Hepatic stellate cell (primary cell): ENCODE measurements at places on chromosomes 16 and 17.

DNA sequence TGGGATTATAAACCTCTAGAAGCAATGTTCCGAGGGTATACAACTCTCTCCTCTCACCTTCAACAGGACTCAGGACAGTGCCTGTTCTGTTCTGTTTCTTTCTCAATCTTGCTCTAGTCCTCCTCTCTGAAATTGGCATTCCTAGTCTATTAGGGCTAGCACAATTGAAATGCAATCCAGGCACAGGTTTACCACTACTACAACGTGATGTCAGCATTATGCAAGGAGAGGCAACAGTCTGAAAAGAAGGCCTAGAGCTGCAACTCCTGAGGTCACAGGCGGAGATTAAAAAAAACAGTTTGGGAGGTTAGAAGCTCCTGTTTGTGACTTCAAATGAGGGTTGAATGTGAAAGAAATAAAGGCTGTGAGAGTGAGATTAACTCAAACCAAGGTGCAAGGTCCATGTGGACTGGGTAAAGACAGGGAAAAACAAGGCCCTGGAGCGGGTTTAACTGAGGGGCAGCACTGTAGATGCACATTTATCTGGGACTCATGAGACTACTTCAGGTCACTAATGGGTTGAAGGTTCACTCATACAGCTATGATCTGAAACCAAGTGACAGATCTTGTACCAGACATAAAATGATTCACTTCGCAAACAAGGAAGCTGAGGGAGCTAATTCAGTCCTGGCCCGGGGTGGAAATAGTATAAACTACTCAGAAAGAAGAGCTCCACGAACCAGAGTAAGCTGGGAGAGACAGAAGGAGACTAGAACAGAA is 16.8 kb downstream of the AMFR start:
- DNase-seq: no peak

DNA sequence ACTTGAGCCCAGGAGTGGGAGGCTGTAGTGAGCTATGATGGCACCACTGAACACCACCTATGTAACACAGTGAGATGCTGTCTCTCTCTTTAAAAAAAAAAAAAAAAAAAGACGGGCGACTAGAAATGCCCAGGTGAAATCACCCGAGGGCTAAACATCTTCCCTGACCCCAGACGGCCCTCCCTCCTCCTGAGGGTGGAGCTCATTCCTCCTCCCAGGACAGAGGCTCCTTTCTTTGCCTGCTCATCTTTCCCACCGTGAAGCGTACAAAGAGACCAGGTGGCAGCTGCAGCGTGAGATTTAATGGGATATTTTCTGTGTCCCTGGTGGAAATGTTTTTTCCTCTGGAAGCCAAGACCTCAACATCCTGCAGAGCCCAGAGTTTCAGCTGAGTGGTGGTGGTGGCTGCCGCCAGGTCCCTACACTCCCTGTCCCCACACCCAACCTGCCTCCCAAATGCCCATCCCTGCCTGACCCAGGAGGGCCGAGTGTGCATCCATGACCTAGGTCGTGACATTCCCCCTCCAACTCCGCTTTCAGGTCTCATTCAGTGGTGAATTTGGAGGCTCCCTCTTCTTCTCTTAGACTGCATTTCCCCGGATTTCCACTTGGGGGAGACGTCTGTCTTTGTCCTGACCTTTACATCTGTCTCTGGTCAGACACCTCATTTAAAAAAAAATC is 14.4 kb upstream of the GPRC5B start:
- DNase-seq: peak; percentile 54

DNA sequence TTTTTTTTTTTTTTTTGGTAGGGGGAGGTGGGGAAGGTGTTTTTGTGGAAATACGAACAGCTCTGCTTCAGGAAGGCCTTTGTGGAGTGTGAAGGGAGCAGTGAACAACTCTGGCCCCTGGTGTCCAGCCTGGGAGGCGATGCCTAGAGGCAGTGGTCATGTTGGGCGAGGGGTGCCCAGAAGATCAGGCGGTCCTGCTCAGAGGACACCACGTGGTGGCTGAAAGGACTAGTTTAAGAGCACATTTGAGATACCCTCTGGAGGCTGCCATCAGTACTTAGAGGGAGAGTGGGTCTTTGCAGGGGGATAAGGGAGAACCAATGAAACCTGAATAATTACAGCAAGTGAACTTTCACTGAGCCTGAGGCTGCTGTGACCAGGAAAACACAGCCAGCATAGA is 40.1 kb upstream of the RHOT1 start:
- no peak for DNase-seq

DNA sequence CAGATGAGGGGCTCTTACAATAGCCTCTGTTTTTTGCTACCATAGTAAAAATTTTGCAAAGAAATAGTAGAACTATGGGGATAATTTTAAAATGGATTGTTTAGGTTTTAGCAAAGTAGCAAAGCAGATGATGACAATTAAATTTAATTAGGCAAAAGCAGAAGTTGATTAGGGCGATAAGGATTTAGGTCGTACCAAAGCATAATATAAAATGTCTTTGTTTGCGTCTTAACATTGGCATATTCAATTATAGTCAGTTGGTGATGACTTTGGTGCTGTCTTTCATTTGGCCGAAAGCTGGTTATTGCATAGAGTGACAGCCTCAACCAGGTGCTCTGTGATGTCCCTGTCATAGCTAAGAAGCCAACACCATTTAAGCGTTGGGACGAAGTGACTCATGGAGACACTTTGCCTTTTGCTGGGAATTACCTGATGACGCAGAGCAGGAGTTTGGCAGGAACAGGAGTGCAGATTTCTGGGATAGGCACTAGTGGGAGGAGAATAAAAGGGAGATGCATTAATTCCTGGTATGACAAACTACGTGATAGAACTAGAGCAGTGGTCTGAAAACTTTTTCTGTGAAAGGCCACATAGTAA is 38.3 kb downstream of the MAP2K6 start:
- DNase-seq: no peak

GRCh38 chr16:23699100-23699499 is 13.9 kb downstream of the ERN2 start:
- no peak for DNase-seq

GRCh38 chr17:44152875-44153274 is 11.1 kb downstream of the HROB start:
- DNase-seq: no peak

GRCh38 chr17:77771145-77771544 is 187.4 kb upstream of the TNRC6C start:
- DNase-seq: no peak

DNA sequence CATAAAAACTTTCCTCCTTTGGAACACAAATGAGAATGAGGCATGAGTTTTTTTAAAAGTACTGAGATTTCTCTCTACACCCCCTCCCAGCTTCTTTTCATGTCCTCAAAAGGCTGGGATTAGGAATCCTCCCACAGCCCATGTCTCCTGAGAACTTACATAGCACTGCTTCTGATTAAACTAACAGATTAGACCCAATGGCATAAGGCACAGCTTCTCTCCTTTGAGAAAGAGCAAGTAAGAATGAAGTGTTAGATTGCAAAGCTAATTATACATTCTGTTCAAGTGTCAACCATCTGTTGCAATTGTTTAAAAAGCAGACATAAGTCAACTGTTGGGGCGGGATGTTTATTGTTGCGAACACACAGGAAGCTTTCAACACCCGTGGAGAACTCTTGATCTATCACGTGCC is 715.1 kb downstream of the CDH11 start:
- DNase-seq: no peak

DNA sequence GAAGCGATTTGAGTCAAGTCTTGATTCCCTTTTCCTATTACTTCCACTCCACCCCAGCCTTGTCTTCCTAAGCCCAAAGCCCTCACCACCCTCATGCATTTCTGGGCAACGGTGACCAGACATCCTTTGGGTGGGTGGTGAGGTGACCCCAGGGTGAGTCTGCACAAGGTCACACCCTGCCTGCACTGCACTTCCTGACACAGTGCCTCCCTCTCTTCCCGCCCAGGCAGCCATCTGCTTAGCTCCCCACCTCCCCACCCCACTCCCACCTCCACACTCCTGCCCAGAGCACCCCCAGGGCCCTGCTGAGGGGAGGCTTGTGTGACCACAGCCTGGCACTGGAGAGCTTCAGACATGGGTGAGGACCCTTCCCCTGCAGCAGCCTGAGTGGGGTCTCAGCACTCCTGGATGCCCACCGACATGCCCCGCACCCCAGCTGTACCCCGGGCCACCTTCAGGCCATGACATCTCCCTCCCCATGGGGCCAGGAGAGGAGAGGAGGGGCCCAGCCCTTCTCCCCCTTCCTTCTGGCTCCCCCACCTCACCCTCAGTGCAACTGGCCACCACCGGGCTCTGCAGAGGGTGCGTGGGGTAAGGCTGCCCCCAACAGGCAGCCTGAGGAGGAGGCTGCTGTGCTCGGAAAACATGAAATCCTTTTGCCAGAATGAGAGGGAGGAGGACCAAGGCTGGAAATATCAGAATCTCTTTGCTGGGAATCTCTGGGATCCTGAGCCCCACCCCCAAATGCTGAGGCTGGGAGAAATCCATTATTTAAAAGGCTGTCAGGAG is 68.6 kb downstream of the CCT6B start:
- DNase-seq: peak; percentile 24

GRCh38 chr17:78113804-78114785 is 14.5 kb downstream of the TMC6 start:
- no peak for DNase-seq

DNA sequence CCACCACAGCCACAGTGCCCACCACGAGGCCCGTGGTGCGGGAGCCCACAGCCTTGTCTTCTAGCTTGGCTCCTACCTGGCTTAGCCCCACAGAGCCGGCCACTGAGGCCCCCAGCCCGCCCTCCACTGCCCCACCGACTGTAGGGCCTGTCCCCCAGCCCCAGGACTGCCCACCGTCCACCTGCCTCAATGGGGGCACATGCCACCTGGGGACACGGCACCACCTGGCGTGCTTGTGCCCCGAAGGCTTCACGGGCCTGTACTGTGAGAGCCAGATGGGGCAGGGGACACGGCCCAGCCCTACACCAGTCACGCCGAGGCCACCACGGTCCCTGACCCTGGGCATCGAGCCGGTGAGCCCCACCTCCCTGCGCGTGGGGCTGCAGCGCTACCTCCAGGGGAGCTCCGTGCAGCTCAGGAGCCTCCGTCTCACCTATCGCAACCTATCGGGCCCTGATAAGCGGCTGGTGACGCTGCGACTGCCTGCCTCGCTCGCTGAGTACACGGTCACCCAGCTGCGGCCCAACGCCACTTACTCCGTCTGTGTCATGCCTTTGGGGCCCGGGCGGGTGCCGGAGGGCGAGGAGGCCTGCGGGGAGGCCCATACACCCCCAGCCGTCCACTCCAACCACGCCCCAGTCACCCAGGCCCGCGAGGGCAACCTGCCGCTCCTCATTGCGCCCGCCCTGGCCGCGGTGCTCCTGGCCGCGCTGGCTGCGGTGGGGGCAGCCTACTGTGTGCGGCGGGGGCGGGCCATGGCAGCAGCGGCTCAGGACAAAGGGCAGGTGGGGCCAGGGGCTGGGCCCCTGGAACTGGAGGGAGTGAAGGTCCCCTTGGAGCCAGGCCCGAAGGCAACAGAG is 10.5 kb downstream of the VASN start:
- no peak for DNase-seq

- DNase-seq: peak; percentile 88
Measured at GRCh38 chr16:84881702-84882521, 62.1 kb downstream of the CRISPLD2 start.

DNA sequence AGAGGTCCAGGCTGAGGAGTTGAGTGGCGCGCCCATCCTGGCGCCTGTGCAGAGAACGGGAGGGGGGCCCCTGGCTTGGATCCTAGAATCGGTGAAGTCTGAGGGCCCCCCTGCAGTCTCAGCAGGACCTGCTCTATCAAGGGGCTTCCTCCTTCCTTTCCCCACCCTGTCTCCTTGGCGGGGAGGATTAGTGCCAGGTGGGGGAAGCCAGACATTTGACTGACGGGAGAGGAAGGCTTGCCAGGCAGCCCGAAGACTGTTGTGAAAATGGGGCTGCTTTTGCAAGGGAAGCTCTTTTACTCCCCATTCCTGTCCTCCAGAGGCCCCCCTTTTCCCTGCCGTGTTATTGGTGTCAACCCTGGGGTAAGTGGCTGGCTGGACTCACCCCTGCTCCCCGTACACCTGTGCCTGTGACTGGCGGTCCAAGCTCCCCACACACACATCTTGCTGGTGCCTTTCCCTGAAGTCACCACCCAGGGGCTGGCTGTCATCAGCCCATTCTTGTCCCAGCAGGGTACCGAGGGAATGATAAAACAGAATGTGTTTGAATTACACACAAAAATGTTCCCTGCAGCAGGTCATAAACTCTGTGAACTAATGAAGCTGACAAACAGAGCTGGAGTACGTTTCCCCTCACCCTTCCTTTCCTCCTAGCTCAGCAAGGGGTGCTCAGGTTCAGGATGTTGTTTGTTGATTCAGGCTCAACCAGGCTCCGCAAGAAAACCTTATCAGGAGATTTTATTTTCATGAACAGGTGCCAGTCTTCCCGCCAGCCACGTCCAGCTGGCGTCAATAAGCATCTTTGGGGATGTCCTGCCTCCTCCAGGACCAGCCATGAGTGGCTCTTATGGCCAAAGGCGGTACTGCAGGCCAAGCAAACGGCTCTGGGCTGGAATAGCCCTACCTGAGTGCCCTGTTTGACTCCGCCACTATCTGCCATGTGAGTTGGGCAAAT is 4.4 kb upstream of the ARMC7 start:
- DNase-seq: peak; percentile 73

DNA sequence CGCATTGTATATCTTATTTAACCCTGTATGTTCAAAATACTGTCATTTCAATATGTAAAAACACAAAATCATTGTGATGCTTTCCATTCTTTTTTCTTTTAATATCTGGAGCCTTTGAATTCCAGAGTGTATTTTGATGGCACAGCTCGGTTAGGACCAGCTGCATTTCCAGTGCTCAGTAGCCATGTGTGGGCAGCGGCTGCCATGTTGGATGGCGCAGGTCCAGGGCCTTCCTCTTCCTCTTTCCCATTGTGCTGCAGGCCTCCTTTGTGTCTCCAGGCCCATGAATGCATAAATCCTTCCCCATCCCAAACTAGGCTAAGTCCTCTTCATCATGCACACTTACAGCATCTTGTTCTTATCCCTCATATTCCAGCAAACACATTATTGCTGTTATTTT is 13.0 kb downstream of the IRX3 start:
- no peak for DNase-seq

DNA sequence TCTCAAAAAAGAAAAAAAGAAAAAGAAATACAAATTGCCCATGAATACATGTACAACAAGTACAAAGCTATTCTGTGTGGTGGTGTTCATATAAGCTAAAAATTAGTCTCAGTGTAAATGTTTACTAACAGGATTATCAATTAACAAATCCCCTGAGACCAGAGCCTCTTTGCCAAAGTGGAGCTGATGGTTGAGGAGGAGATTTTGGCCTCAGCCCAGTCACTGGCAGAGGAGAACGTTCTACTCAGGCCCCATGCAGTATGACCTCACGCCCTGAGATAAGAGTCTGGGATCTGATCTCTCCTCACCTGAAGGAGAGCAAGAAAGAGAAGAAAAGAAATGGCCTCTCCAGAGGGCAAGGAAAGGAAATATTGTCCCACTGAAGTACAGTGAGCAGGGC is 35.5 kb upstream of the NOL11 start:
- DNase-seq: no peak
